ENCODE measurements at places on chromosomes 11 and 22.

GRCh38 chr22:31556627-31557203, 60.4 kb downstream of the SFI1 start:
- DNase-seq, result no peak

- no peak for DNase-seq
Measured at GRCh38 chr22:49627217-49628181, 200.2 kb downstream of the BRD1 start.

DNA sequence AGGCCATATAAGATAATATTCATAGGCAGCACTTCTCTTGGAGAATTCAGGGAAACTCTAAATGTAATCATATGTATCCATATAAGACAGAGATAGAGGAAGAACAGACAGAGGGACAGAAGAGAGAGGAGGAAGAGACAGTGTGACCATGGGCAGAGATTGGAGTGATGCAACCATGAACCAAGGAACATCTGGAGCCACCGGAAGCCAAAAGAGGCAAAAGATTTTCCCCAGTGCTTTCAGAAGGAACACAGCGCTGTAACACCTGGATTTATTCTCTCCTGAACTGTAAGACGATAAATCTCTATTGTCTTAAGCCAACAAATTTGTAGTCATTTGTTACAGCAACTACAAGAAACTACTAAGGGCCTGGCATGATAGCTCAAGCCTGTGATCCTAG, 57.7 kb downstream of the GAB2 start:
- DNase-seq, result no peak

DNA sequence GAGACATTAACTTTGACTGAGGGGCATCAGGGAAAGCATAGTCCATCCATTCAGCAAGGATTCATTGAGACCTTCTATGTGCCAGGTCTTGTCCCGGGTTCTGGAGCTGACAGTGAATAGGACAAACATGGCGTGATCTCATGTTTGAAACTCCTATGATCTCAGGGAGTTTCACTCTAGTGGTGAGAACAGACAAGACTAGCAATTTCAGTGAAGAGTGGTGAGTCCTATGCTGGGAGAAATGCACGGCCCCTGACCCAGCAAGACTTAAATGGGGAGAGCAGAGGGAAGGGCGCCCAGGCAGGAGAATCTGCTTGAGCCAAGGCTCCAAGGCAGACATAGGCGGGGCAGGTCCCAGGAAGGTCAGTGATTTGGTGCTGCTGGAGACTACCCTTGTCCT, 155.7 kb downstream of the CEP164 start:
- DNase-seq, result no peak

- DNase-seq, result no peak
Measured at GRCh38 chr11:65781962-65782815, 1.4 kb upstream of the AP5B1 start.

- no peak for DNase-seq
Measured at GRCh38 chr22:25656724-25657123, 85.3 kb upstream of the MYO18B start.

DNA sequence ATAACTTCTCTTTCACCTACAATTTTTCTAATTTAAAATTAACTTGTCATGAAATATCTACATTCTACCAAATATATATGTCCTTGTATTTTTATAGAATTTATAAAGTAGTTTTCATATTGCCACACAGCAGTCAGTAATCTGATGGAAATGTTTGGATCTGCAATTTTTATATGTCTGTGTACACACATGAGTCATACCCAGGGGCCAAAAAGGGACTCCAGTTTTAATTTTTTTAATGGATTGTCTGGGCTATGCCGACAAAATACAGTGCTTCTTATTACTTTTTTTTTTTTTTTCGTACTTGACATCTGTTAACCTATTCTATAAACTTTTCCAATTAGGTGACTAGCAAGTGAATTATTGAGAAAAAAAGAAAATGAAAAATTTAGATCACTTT, 6.3 kb downstream of the GUCY1A2 start:
- no peak for DNase-seq

- DNase-seq, result no peak
Measured at GRCh38 chr22:42190274-42190673, 59.7 kb upstream of the CYP2D6 start.

- no peak for DNase-seq
Measured at GRCh38 chr22:30743257-30744020, 48.8 kb downstream of the OSBP2 start.

DNA sequence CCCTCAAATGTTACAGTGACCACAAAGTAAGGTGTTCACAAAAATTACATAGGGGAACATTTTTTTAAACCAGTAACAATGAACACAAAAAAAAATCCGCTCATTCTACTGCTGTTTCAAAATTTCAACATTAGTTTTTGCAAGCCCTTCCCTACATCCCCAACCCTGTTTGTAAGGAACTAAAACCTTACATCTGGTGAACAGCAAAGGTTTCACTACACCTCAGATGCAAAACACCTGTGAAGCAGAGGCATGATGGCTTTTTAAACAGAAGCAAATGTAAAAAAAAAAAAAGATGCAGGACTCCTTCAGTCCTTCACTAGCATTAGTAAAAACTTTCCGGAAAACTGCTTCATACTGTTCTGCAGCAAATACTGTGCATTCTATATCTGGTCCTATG, 50.0 kb upstream of the API5 start:
- DNase-seq, result no peak

GRCh38 chr11:10158461-10158860, 135.6 kb downstream of the SBF2 start:
- no peak for DNase-seq

GRCh38 chr11:35953081-35953760, 9.4 kb downstream of the LDLRAD3 start:
- no peak for DNase-seq

- DNase-seq, result no peak
Measured at GRCh38 chr11:117793583-117793982, 3.4 kb downstream of the DSCAML1 start.

- no peak for DNase-seq
Measured at GRCh38 chr11:35089666-35090065, 49.3 kb upstream of the CD44 start.

- DNase-seq, result no peak
Measured at GRCh38 chr11:110728883-110729282, 16.6 kb upstream of the ARHGAP20 start.

DNA sequence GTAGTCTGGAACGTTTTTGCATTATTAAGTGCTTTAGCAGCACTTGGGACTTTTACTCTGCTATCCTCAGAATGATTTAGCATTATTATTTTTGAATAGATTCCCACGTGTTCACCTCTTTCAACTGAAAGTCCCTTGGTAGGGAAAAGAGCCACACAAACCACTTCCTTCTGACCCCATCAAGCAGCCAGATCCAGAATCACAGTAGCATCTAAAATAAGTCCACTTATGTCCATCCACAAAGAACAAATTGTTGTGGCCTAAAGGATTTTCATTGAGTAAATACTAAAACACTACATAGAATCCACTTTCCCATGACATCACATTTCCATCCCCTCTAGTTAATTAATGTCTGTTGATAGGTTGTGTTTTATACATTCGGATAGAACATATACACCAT, 381.7 kb downstream of the AASDHPPT start:
- no peak for DNase-seq

GRCh38 chr11:69483691-69484426, 2.4 kb downstream of the LINC01488 start:
- DNase-seq, result no peak

GRCh38 chr11:45334410-45334809, 48.3 kb upstream of the SYT13 start:
- no peak for DNase-seq

- DNase-seq, result no peak
Measured at GRCh38 chr11:66624450-66624849, 8.0 kb downstream of the RBM14 start.
